ENCODE measurements at places on chromosomes 2 and 18.

DNA sequence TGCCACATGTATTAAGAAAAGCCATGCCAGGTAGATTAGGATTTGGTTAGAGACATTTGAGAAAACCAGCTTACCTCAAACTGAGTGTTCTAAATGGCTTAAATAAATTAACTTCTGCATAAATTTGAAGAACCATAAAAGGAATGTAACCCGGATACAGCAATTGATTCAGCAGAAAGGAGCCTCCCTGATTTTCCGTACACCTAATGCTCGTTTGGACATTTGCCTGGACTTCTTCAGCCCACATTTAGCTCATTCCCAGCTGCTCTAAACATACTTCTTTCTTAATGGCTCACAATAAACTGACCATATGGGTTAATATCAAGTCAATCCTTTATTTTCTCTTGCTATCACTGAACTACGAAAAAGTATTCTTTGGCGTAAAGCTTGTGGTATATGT lies 392.4 kb downstream of the ZNF516 start:
- no peak for DNase-seq

- no peak for DNase-seq
These were observed 157.5 kb upstream of the LMAN1 start for GRCh38 chr18:59516356-59517155.

DNA sequence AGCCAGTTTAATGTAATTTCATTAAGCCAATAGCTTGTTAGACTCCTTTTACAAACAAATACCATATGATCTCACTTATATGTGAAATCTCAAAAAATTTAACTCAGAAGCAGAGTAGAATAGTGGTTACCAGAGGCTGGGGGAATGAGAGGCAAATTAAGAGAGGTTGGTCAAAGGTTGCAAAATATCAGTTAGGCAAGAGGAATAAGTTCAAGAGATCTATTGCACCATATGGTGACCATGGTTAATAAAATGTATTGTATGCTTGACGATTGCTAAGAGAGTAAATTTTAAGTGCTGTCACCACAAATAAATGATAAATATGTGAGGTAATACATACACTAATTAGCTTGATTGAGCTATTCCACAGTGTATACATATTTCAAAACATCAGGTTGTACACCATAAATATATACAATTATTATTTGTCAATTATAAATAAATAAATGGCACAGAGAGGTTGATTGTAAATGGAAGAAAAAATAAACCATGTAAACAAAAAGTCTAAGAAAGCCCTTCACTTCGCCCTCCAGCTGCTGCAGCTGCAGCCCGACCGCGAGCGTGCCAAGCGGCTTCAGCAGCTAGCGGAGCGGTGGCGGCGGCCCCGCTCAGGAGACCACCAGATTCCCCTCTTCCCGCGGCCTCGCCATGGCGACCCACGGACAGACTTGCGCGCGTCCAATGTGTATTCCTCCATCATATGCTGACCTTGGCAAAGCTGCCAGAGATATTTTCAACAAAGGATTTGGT lies 23.0 kb upstream of the ACTR2 start:
- DNase-seq, result no peak

- DNase-seq, result no peak
These were observed 151.0 kb downstream of the KCNJ3 start for GRCh38 chr2:154849482-154849881.
